ENCODE measurements at places on chromosomes 2 and 18.
A peak's percentile ranks its signal among the peaks of the same experiment; 100 is the strongest.

- DNase-seq: no peak
Measured at GRCh38 chr2:11215407-11215806, 60.1 kb downstream of the SLC66A3 start.

GRCh38 chr18:57575542-57575941 is 11.0 kb downstream of the FECH start:
- peak; percentile 22 for DNase-seq

DNA sequence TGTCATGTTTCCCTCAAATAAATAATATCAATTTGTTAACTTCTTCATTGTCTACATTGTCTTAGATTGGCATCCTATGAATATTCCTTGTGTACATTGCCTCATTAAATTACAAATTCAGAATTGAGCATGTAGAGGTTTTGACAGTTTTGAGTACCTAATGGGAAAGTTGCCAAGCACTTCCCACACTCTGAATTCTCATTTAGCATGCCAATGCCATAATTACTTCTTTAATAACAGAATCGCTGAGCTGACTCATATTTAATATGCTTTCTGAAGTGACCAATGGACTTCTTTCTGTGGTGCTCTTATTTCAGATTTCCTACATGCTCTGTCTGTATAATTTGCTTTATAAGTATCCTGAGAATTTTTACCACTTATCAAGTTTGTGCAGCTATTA is 114.4 kb upstream of the NOL4 start:
- peak; percentile 99 for DNase-seq

DNA sequence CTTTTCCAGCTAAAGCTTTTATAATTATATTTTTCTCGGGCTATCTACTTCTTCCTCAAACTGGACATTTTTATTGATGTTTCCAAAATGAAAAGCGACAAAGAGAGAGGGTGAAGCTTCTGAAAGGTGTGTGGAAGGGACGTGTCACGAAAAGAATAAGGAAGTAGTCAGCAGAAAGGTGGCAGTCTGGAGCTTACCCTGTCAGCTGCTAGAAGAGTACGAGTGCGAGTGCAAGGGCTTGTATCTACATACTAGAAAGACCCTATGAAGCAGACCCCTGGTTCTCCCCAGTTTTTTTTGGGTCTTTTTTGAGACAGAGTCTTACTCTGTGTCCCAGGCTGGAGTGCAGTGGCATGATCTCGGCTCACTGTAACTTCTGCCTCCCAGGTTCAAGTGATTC is 14.6 kb downstream of the FHL2 start:
- no peak for DNase-seq

DNA sequence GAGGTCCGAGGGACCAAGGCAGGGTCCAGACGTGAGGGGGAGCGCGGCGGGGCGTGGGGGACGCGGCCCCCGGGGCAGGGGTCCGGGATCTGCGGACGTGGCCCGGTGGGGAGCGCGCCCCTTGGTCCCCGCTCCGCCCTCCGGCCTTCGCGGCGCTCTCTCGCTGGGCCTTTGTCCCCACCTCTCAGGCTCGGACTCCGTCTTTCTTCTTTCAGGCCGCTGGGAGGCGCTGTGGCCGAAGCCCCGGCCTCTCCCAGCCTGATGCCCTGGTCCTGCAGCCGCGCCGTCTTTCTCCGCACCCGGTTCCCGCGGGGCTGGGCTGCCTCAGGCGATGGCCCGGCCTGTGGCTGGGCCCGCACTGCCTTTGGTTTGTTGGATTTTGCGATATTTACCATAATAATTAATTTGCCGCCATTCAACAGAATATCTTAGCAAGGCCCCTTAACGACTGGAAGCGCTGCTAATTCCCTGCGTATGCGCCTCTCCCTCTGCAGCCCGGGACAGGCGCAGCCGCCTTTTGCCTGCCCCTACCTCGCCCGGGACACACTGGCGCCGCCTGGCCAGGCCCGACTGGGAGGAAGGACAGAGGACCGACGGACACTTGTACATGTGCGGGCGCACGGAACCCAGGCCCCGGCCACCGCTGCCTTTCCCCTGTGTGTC is 10.8 kb downstream of the SIX3 start:
- no peak for DNase-seq

- DNase-seq: peak; percentile 60
Measured at GRCh38 chr2:26786207-26787028, 562 bp downstream of the CENPA start.

DNA sequence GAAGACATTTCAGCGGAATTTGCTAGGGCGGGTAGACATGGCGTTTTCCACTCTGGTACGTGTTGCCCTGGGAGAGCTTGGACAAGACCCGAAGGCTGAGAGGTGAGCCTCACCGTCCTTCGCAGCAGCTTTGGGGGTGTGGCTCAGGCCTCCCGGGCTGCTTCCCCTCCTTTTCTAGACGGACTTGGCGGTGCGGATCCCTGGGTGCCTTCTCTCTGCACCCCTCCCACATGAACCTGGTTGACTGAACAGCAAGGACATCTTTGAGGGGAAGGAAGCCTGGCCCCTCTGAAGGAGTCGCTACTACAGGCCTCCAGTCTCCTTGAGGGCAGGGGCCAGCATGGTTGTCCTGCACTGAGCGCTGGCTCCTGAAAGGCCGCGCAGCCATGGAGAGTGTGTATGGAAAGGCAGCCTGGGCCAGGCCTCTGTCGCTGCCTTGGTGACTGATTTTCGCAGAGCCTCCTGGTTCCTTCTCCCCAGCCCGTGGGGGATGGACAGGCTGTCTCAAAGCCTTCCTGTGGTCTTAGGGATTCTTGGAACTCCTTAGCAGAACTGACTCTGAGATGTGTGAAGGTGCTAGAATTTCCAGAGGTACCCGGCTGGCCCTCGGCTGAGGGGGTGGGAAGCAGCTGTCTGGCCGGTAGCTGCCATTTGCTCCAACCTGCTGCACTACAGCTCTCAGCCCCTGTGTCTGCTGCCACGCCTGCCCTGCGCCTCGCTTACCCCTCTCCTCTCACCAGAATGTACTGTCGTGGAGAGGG is 9.9 kb downstream of the CNNM4 start:
- DNase-seq: no peak

- DNase-seq: no peak
Measured at GRCh38 chr2:215460682-215461382, 25.0 kb upstream of the FN1 start.

DNA sequence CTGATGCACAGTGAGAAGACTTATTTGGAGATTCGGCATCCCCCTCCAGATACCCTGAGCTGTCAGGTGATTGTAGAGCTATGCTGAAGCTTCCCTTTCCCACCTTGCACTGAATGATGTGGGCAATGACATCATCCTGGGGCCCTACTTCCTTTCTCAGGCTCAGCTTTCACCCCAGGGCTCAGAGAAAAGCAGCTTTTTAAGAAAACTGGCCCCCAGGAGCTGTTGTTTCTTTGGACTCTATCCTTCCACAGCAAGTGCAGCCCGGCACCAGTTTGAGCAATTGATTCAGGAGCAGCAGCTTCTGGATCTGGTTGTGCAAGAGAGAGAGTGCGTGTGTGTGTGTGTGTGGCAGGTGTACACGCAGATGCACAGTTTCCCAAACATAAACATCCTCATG is 251.3 kb downstream of the ANAPC1 start:
- DNase-seq: no peak

DNA sequence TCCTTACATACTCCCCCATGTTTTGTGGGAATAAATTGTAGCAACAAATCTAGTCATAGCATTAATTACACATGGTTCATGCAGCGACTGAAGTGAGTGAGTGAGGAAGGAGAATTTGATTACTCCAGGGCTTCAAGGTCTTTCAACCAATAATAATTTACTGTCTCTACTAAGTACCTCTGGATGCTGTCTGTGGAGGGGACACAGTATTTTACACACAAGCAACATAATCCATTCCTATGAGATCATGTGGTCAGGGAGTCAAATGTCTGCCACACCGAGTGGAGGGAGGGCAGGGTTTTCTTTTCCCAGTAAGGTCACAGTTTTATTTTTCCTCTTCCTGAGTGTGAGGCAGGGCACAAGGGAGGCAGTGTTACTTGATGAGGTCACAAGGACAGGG is 334.7 kb upstream of the CELF4 start:
- DNase-seq: no peak

GRCh38 chr2:150166313-150167051 is 321.0 kb downstream of the RND3 start:
- DNase-seq: peak; percentile 34

- DNase-seq: no peak
Measured at GRCh38 chr2:147108548-147108947, 736.3 kb upstream of the ACVR2A start.

- DNase-seq: no peak
Measured at GRCh38 chr2:26487192-26487591, 9.3 kb upstream of the OTOF start.

DNA sequence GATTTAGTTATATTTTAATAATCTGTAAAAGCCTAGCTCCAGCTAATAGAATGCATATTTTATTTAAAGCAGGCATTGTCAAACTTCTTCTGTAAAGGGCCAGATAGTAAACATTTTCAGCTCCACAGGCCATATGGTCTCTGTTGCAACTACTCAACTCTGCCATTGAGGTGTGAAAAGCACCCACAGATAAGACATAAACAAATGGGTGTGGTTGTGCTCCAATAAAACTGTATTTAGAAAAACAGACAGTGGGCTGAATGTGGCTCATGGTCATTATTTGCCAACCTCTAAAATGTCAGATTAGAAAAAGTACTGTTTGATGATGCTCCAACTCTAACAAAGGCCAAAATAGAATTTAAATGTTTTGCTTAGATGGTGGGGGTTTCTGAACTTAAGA is 519.9 kb downstream of the RNF144A start:
- DNase-seq: peak; percentile 27

- DNase-seq: peak; percentile 59
Measured at GRCh38 chr18:48049757-48050156, 119.3 kb upstream of the SMAD2 start.

DNA sequence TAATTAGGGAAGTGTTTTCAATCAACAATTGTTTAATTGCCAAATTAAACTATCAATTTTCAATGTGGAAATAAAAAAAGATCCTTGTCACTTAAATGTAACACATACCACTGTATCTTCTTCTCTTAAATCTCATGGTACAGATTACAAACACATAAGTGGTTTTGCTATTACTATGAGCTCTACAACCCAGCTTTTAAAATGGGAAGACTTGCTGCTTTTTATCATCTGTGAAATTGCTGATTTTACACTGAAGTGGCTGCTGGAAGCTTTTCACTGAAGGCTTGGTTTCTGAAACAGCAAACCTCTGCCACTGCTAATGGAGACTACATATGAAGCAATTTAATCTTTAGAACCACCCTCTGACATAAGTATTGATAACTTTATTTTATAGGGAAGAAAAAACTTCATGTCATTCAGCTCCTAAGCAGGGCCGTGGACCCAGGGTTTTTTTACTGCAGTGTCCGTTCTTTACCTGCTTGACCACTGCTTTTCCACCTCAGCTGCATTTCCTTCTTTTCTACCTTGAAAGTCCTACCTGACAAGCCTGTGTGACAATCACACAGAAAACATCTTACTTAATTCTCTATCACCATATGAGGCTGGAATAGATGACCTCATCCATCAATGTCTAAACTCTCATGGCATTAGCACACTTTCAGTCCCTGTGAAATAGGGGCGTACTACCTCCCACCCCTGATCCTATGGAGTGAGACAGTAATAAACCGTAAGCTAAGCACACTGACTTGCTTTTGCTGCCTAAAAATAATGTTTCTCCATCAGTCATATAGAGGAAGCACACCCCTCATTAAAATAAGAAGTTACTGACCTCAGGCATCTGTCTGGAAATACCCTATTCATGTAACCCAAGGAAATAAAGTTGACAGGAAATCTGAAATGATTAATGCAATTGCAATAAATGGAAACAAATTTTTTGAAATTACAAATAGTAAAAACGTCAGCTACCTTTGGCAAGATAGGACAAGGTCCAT is 19.2 kb upstream of the SLC8A1 start:
- DNase-seq: peak; percentile 47

DNA sequence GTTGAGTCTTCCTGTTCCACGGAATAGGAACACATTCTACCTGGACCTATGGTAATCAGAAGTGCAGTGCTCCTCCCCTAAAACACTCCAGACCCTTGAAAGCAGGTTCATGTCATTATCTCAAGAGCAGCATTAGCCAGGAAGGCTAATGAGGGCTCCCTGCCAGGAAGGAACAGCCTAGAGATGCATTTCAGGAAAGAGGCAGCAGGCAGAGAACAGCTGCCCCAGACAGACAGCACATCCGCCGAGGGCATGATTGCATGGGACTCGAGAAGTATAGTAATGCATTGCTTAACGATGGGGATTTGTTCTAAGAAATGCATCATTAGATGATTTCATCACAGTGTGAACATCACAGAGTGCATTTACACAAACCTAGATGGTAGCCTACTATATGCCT is 171.5 kb downstream of the ALK start:
- peak; percentile 86 for DNase-seq

- no peak for DNase-seq
Measured at GRCh38 chr2:36059691-36060090, 295.9 kb upstream of the CRIM1 start.

- no peak for DNase-seq
Measured at GRCh38 chr2:224210286-224211180, 171.4 kb upstream of the SERPINE2 start.

GRCh38 chr2:132974467-132975095 is 304.6 kb upstream of the LYPD1 start:
- no peak for DNase-seq

DNA sequence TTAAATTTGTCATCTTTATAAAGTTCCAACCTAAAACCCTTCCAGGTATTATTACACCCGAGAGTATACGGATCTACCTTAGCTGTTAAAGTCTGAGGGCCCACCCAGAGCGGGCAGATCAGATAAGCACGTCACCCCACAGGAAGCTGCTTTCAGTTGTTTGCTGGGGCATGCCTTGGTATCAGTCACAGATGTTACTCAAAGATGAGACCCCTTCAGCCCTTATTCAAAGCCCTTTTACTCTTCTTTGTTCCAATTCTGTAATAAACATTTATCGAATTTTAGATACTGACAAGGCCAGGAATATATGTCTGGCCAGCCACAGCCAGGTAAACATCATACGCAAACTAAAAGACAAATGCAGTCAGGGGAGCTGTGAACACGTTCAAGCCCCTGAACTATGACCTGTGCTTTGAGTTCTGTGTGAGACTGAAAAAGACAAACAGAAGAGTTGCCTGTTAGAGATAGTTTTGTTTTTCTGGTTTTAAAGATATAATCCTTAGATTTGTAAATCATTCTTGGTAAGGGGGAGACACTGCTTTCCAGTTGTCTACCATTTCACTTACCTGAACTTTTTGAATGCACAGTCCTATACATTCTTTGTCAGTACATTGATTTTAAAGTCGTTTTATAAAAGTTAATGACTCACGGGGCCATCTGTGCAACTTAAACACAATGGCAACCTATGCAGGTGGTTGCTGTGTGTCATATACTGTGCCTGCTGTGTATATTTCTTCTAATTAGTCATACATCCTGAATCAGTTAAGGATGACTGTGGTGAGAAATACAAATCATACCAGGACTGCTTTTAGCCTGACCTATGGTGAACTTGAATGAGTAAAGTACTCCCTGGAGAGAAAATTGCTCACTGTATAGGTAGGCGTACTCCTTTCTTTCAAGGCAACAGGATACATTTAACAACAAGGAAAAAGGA is 100.5 kb upstream of the ITPRID2 start:
- DNase-seq: peak; percentile 95

DNA sequence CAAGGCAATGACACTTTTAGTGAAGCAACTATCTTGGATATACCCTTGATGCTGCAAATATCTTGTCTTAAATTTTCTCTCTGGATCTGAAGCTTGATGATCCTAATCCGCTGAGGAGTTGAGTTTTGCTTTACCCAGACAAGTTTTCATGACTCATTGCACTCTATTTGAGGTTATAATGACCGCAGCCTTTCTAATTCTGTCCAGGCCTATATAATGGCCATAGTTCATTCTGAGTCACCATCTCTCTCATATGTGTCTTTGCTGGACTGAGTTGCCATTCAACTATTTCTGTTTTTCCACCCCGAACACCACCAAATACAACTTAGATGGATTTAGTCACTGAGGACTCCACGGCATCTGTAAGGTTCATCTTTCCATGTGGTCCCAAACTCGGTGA is 802.1 kb upstream of the FAM98A start:
- DNase-seq: no peak
